Left hindlimb (tissue), 1 donor: ENCODE measurements at places on chromosomes 6 and 20.

- DNase-seq, result no peak
These were observed 55.5 kb downstream of the PRDM1 start for GRCh38 chr6:106141441-106142237.

DNA sequence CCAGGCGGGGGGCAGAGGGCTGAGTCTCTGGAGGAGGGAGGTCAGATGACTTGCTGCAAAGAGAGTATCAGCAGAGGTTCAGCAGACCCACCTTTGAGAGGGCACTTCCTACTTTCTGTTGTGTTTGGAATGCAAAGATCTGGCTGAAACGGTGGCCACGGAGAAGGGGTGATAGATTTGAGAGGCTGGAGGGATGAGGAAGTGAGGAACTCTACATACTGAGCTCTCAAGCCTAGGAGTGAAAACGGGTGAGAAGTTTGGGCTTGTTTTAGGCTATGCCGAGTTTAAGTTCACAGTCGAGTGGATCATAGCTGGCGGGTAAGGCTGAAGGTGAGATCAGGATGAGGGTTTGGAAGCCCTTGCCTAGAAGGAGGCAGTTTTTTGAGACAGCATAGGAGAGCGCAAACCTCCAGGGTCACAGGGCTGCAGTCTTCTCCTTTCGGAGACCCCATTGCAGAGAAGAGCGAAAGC lies 477 bp upstream of the ITPA start:
- DNase-seq, result no peak

- no peak for DNase-seq
These were observed 17.8 kb downstream of the TMEM30A start for GRCh38 chr6:75266716-75267291.

DNA sequence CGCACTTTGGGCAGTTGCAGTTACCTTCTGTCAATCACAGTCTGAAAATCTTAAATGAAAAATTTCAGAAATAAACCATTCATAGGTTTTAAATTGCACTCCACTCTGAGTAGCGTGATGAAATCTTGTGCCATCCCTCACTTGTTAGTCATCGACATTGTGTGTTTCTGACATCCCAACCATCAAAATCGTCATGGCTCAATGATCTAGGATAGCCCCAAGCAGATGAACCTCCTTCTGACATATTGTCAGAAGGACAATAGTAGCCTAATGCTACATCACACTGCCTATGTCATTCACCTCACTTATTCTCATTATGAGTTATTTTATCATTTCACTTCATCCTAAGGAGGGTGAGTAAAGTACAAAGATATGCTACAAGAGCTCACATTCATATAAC lies 284.8 kb downstream of the PTPRK start:
- no peak for DNase-seq
